Activated CD4-positive, alpha-beta memory T cell treated with anti-CD3 and anti-CD28 coated beads, Interleukin-2, amount 10 ng/mL, durations not matched to agents 7 days and 5 days (primary cell): ENCODE measurements at places on chromosomes 12 and 14.

- peaks cover 20% of the 10 kb centered on the region for H3K4me1 ChIP-seq
- H3K27ac ChIP-seq = no peak overlapping the region
- H3K4me3 ChIP-seq = no peak overlapping the region
Observed at GRCh38 chr12:26119391-26119989, 5.3 kb downstream of the BHLHE41 start.

GRCh38 chr12:18799561-18799960, 61.6 kb downstream of the CAPZA3 start:
- no peak overlapping the region for H3K4me3 ChIP-seq
- no peaks in the 10 kb centered on the region for H3K27me3 ChIP-seq
- no peak overlapping the region for H3K27ac ChIP-seq
- H3K4me1 ChIP-seq = no peaks in the 10 kb centered on the region

DNA sequence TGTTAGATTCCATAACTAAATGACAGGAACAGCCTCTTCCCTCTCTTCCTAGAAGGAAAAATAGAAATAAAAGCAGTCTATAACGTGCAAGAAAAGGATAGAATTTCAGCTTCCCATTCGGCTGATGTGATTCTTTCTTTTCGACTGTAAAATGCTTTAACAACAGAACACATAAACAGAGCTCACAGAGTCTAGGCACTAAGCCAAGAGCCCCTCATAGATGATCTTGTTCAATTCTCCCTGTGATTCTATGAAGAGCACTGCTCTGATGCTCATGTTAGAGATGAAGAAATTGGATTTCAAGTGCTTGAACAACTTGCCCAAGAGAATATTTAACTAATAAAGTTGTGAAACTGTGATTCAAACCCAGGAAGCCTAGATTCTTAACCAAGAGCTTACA, 232.7 kb downstream of the RPAP3 start:
- no peaks in the 10 kb centered on the region for H3K4me1 ChIP-seq
- H3K27ac ChIP-seq = no peak overlapping the region
- DNase-seq = no peak
- H3K36me3 ChIP-seq = no peaks in the 10 kb centered on the region
- H3K27me3 ChIP-seq = peaks cover 4% of the 10 kb centered on the region
- H3K4me3 ChIP-seq = no peak overlapping the region

DNA sequence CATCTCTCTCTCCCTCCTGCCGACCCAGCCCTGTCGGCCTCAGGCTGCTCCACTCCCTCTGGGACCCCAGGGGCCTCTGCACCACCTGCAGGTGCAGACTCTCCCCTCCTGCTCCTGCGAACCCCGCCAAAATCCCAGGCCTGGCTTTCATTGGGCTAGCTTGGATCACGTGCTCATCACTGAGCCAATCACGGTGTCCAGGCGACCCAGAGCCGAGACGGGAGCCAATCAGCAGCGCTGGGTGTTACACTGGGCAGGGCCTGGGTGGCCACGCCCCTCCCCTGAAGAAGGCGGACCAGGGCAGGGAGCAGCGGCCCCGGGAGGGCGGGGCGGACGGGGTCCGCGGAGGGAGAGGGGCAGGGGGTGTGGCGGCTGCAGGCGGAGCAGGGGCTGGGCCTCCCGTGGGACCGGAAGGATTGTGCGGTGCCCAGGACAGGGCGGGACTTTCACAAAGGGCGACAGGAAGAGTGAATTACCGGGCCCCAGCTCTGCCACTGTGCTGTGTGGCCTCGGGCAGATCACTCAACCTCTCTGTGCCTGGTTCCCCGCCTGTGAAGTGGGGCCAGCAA, 66.6 kb upstream of the FBRSL1 start:
- H3K4me3 ChIP-seq = no peak overlapping the region
- H3K27ac ChIP-seq = no peak overlapping the region
- no peak for DNase-seq
- peaks cover 9% of the 10 kb centered on the region for H3K4me1 ChIP-seq

- H3K4me1 ChIP-seq = peaks cover 2% of the 10 kb centered on the region
- no peak overlapping the region for H3K4me3 ChIP-seq
- DNase-seq = no peak
Observed at GRCh38 chr14:61925732-61926435, 163.7 kb downstream of the SNAPC1 start.
